ENCODE measurements at places on chromosomes 5 and 9.

GRCh38 chr9:107227774-107228173 lies 55.3 kb upstream of the RAD23B start:
- DNase-seq: no peak

DNA sequence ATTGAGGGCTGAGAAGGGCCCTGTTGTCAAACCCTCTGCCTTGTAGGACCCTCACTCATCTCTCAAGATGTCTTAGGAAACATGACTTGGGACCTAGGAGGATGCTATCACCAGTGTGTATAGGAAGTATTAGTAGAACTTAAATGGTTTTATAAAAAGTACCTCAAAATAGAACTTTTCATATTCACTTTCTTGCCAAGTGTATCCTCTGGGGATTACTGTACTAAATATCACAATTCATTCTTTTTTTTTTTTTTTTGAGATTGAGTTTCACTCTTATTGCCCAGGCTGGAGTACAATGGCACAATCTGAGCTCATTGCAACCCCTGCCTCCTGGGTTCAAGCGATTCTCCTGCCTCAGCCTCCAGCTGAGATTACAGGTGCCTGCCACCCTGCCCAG lies 56.2 kb downstream of the ARHGEF28 start:
- no peak for DNase-seq

DNA sequence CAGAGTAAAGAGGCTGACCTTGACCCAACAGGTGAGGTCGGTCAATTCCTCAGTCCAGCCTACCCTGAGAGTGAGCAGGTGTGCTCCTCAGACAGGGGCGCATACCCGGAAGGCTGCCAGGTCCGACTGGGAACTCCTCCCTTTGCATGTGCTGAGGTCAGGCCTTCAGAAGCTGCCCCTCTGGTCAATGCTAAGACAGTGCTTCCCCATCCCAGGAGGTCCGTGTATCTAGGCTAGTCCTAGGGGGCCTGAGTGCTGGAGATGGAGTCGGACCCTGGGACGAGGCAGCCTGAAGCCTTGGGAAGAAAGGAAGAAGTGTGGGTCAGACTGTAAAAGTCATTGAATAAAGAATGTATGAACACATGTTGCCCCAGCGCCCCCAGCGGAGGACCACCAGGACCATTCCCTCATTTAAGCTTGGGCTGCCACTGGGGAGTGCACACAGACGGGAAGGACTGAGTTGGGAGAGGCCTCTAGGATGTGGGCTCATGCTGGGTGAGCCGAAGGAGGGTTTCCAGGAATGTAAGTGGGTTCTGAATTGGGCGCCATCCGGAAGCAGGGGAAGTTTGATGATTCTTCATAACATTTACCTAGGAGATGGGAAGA lies 41.0 kb upstream of the GFPT2 start:
- DNase-seq: no peak

- DNase-seq: no peak
Observed at GRCh38 chr5:121668635-121669034, 183.0 kb upstream of the FTMT start.

GRCh38 chr9:124286292-124286931 lies 28.7 kb downstream of the NEK6 start:
- DNase-seq: no peak

GRCh38 chr9:97756991-97757390 lies 59.9 kb upstream of the XPA start:
- peak; percentile 17 for DNase-seq

DNA sequence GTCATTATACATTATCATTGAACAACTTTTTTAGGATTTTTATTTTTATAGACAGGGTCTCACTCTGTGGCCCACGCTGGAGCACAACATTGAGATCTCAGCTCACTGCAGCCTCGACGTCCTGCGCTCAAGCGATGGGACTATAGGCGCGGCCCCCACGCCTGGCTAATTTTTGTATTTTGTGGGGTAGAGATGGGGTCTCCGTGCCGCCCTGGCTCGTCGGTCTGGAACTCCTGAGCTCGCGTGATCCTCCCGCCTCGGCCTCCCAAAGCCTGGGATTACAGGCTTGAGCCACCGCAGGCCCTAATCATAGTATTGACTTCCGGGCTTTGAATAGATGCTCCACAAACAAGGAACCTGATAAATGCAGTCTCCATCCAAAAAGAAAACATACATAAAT lies 1.4 kb upstream of the EDF1 start:
- DNase-seq: no peak

GRCh38 chr9:93587651-93588347 lies 11.4 kb downstream of the PHF2 start:
- no peak for DNase-seq

GRCh38 chr5:2172471-2172870 lies 289.7 kb upstream of the IRX4 start:
- no peak for DNase-seq

GRCh38 chr5:124902097-124902821 lies 155.8 kb upstream of the ZNF608 start:
- no peak for DNase-seq

DNA sequence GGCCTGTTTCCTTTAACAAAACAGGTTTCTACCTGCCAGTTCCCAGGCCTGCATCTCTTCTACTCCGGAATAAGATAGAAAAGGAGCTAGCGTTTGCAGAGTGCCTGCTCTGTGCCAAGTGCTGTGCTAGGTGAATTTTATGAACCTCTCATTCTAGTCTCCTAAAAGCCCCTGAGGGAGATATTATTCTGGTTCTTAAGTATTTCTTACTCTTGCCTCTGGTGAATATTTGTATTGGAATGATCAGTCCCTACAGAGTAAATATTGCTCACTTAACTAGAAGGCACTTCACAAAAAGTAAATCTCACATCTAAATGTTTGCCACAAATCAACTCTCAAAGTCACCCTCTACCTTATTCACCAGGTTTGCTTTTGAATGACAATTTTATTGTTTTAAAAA lies 227.1 kb downstream of the AUH start:
- DNase-seq: no peak

DNA sequence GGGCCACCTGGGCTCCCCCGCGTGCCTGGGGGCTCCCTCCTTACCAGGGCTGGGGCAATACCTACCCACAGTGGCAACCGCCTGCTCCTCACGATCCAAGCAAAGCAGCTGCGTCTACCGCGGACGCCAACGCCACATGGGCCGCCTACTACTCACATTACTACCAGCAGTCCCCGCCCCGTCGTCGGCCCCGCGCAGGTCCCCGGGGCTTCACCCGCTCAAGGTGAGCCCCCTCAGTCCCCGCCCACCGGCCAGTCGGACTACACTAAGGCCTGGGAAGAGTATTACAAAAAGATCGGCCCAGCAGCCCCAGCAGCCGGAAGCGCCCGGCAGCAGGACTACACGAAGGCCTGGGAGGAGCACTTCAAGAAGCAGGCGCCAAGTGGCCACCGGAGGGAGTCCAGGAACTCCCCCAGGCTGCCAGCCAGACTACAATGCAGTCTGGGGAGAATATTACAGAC lies 106.0 kb upstream of the MTAP start:
- no peak for DNase-seq

GRCh38 chr5:169814522-169814921 lies 165.8 kb downstream of the INSYN2B start:
- DNase-seq: no peak

DNA sequence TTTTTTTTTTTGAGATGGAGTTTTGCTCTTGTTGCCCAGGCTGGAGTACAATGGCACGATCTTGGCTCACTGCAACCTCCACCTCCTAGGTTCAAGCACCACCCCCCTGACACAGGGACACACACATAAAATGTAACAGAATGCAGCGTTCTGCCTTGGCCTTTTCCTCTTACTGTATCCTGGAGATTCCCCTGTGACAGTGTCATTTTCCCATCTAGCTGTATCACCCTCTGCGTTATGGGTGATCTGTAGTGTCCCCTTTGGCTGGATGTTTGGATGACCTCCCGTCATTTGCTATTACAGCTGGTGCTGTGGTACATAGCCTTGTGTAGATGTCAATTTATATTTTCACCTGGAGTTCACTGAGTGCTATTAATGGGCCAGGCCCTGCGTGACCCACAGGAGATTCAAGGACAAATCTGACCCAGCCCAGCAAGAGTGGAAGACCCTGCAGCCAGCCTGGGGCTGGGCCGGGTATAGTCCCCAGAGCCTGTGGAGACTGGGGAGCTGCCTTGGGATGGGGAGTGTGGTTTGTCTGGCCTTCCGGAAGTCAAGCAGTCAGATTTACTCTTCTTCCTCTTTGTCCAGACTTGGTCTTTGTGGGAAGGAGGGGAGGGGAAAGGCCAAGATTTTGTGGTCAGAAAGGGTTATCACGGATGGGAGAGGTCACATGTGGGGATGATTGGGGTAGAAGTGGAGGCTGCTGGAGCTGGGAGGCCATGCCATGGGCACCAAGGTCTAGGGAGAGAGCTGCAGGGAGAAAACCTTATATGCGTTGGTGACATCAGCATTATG lies 43.6 kb downstream of the ERGIC1 start:
- no peak for DNase-seq

DNA sequence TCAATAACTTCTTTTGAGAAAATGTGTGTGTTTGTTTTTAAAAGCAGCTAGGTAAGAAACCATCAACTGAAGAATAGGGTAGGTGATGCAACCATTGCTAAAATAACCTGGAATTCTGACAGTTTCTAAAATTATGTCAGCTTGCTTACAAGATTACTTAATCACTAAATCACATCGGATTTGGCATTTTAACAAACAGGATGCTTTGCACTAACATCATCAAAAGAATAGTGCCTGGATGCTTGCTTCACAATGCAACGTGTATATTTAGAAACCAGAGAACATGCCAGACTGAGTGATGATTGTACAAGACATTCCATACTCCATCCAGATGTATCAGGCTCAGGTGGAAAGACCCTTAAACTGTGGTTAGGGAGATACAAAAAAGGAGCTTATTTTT lies 43.9 kb downstream of the PAM start:
- DNase-seq: no peak

DNA sequence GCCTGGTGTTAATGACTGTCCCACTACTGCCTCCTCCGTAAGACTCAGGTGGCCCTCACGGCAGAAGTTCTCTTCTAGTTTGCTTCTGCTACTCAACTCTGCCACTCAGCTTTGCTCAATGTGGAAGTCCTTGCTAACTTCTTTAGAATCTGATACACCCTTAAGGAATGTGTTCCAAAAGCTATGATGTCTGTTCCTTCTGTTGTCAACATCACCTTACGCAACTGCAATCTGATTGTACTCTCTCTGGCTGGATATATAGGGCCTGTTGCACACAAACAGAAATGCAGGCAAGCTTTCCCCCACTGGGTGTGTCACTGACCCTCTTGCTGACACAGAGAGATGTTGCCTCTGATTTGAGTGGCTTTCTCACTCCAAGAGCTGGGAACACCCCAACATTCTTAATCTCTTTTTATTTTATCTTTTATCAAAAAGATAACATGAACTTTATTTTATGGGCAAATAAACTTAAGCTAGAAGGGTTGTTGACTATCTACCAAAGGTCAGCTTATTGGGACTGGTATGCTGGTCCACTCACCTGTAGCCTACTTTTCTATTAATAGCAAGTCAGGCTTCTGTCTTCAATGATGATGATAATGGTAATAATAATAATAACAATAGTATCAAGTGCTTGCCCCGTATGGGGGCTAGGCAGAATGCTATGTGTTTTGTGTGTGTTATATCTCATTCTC lies 25.2 kb downstream of the TMEM252 start:
- DNase-seq: no peak

- DNase-seq: no peak
Observed at GRCh38 chr5:125209650-125210049, 463.2 kb upstream of the ZNF608 start.

DNA sequence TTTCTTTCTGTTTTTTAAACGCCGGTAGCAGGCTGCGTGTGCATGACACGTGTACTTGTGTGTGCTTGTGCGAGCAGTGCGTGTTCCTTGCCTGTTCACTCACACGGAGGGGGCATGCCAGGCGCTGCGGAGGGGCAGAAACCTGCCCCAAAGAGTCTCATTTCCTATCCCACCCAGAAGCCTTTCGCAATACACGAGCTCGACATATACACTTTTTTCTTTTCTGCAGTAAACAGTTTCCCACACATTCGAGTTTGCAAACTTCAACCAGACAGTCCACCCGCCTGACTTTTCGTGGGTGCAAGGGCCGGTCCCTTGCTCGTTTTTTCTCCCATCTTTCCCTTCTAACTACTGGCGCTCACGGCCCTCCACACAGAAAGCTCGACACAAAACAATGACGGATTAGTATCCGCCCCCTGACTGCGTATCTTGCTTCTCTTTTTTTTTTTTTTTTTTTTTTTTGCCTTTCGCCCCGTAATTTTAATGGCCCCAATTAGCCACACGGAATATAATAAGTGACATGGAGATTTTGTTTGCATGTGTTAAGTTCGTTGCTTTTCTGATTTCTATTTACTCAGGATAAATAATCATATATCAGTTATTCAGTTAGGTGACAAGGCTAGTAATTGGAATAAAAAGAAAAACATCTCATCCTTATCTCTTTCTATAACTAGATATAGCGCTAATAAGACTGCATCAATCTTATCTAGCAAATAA lies 5.3 kb upstream of the OTP start:
- DNase-seq: no peak

GRCh38 chr5:136001466-136001981 lies 27.3 kb upstream of the TGFBI start:
- DNase-seq: no peak
